GM04504 (cell line): ENCODE measurements at places on chromosomes 12 and 14.
A peak's percentile ranks its signal among the peaks of the same experiment; 100 is the strongest.

DNA sequence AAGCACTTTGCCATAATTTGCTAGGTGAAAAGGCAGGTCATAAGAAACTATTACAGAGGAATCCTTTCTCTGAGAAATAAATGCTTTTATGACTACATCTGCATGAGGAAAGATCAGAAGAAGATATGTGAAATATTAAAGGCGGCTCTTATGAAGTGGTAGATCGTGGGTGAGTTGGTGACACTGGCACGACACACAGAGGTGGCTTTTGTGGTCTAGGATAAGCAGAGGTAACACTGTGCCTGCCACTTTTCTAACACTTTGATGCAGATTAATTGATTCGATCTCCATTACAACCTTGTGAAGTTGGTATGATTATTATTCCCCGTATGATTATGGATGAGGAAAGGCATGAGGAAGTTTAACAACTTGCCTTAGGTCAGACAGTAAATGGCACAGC lies 60.0 kb upstream of the ELK3 start:
- no peak for DNase-seq

DNA sequence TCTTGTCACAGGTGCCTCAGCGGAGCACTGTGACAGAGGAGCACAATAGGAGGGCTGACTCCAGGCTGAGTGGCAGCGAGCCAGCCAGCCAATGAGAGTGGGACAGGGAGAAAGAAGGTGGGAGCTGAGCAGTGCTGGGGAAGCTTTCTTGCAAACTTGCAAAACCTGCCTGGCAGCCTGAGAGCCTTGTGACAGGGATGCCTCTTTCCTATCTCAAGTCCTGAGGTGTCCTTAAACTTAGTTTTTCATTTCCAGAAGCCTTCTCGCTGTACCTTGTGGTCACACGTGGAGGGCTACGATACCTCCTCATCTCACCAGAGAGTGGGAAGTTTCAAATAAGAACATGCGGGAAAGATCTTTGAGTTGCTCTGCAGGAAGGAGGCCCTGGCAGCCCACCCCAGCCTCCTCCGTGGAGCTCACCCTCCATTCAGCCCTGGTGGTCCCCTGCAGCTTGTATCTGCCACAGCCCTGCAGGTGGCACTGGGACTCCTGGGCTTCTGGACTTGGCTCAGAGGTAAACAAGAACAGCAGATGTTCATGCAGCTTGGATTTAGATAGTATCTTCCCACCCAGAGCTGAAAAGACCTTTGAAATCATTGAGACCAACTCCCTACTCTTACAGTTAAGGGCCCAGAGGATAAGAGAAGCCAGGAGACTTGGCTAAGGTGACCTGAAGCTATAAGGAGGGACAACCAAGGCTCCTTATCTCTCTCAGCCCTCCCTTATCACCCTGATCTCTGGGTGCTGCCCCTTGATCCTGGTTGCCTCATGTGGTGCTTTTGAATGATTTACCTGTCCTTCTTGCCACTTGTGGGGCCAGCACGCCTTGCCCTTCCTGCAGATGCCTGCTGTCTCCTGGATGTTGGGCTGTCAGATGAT lies 153.5 kb upstream of the MAX start:
- no peak for DNase-seq

- DNase-seq: no peak
Measured at GRCh38 chr14:103679351-103679750, 35.9 kb downstream of the XRCC3 start.

- DNase-seq: no peak
Measured at GRCh38 chr14:65549429-65549828, 136.9 kb downstream of the FUT8 start.

- DNase-seq: no peak
Measured at GRCh38 chr14:36420149-36420687, 99.8 kb upstream of the MBIP start.

DNA sequence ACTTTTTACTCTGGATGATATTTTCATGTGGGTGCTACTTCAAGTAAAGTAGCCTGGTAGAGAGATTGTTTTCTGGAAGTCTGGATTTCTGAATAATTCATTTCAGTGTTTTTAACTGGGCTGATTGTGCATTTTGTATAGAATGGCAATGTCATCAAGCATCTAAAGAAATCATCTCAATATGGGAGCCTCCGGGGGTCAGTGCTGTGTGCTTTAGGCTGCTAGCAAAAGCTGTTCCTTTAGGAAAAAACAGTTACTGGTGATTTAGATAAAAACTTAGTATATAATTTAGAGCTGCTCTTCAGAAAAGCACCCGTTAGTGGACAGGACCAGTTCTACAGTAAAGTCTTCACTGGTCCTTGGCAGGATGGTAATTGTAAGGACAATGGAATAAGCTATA lies 5.1 kb downstream of the UBE3B start:
- no peak for DNase-seq

GRCh38 chr12:64497903-64498302 lies 46.0 kb downstream of the TBK1 start:
- no peak for DNase-seq

DNA sequence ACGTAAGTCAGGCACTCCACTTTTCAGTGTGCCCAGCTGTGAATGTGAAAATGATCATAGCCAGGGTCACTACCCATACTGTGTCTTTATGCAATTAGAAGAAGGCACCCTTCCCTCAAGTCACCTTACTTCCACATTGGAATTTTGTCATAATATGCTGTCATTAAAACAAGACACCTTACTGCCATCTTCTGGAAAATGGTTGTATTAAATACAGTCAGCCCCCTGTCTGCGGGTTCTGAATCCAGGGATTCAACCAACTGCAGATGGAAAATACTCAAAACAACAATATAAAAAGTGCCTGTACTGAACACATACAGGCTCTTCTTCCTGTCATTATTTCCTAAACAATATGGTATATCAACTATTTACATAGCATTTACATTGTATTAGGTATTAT lies 70.2 kb upstream of the TBX5 start:
- DNase-seq: no peak

DNA sequence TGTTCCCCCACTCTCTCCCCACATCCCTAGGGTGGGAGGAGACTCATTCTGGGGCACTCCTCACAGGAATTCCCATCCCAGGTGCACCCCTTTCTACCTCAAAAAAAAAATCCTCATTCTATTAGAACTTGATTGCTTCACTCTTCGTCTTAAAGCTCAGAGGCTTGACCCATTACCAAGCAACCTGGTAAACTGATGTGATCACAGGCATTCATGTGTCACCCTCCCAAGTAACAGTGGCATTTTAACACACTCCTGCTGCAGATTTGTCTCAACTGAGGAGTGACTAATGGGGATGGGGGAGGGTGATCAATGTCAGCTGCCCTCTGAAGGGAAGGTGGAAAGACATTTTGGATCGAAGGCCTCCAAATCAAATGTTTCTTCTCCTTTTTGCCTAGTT lies 78.1 kb upstream of the PTHLH start:
- no peak for DNase-seq

- DNase-seq: no peak
Measured at GRCh38 chr14:67405771-67406170, 6.2 kb downstream of the PLEK2 start.

DNA sequence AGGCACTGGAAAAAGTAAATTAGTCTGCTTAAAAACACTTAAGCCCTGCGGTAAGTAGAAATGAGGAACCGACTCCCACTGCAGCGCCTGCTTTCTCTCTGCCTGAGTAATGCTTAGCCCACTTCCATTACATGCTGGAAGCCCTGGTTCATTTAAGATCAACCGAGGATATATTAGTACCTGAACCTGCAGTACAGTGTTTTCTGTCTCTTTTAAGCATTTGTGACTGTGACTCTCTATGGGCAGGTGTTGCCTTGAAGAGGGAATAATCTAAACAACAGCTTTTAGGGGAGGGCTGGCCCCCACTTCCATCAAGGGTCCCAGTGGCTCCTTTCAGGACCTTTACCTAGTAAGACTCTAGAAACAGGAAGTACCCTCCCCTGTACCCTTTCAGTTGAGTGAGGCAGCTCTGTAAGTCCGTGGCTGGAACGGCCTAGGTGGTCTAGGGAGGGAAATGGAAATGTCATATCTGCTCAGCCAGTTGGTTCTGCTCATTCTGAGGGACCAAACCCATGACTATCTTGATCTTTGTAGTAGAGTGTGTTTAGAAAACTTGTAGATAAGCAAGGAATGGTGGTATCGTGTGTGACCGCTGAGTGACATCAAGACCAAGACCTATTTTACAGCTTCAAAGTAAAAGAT lies 56.2 kb downstream of the FNTB start:
- no peak for DNase-seq

DNA sequence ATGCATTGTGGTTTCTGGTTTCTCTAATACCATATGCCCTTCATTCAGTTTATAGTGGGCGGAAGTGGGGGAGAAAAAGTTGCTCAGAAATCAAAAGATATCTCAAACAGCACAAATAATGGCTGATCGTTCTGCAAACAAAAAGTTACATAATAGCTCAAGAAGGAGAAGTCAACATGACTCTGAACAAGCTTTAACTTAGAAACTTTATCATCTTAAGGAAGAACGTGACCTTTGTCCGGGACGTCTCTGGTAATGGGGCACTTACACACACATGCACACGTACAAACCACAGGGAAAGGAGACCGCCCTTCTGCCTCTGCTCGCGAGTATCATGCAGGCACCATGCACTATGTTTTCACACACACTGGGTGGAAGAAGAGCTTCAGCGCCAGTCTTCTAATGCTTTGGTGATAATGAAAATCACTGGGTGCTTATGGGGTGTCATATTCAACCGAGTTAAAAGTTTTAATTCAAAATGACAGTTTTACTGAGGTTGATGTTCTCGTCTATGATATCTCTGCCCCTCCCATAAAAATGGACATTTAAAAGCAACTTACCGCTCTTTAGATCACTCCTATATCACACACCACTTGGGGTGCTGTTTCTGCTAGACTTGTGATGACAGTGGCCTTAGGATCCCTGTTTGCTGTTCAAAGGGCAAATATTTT lies 4.7 kb downstream of the FOS start:
- DNase-seq: peak; percentile 24
